ENCODE measurements at places on chromosomes 3 and 15.

GRCh38 chr3:66949898-66950297 is 48.2 kb upstream of the KBTBD8 start:
- no peak for DNase-seq

DNA sequence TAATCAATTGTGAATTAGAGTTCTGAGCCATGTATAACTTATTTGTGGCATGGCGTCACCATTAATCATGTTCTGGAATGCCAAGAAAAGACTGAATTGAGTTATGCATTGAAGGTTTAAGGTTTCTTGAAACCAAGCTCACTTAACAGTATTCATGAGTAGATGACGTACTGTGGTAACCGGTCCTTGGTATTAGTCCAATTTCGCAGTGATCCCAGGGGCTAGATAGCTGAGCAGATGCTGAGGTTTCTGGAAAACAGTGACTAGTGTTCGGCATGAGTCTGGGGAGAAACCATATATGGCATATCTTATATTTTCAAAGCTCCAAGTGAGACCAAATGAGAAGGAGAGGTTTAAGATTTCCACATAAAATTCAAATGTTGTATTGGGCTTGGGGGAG is 218.3 kb upstream of the LYSMD4 start:
- DNase-seq = no peak

GRCh38 chr3:168926426-168926825 is 737.1 kb downstream of the MECOM start:
- no peak for DNase-seq

GRCh38 chr3:186785495-186786018 is 2.2 kb downstream of the EIF4A2 start:
- no peak for DNase-seq

DNA sequence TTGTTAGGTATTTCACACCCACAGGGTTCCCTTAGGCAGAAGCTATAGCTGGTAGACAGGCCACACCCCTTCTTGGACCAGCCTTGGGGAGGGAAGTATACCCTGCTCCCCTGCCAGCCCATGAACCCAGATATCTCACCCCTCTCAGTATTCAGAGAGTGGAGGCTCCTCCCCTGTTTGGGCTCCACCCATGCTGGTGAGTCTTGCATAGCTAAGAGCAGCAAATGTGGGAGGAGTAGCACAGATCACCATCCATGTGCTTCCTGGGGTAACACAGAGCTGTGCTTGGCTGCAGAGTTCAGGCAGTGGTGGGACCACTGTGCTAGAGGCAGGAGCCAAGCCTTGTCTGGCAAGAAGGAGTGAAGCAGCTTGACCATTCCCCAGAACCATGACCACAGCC is 427.2 kb downstream of the ZIC1 start:
- DNase-seq = no peak

GRCh38 chr3:38117748-38118420 is 19.0 kb downstream of the ACAA1 start:
- DNase-seq = no peak

DNA sequence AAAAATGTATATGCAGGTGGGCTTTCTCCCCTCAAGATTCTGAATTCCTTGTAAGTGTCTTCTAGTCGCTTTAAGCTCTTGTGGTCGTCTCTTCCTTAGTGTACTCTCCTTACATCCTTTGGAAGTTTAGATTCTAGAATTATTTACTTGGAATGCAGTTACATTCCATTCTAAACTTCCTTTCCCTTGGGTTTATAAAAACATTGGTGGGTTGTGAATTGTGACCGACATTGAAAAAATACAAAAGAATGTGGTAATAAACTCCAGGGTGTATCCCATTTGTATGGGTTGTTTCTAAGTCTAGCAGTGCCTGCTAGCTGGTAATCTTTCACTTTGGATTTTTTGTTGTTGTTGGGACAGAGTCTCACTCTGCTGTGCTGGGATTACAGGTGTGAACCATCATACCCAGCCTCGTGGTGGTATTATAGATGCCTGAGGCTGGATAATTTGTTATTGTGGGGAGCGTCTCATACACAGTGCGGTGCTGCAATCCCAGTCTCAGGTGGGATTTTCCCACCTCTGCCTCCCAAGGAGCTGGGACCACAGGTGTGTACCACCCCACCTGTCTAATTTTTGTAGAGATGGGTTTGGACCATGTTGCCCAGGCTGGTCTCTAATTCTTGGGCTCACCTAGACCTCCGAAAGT is 9.1 kb downstream of the CHD2 start:
- DNase-seq = no peak

- DNase-seq = no peak
Measured at GRCh38 chr3:72087420-72087819, 302.5 kb upstream of the PROK2 start.

DNA sequence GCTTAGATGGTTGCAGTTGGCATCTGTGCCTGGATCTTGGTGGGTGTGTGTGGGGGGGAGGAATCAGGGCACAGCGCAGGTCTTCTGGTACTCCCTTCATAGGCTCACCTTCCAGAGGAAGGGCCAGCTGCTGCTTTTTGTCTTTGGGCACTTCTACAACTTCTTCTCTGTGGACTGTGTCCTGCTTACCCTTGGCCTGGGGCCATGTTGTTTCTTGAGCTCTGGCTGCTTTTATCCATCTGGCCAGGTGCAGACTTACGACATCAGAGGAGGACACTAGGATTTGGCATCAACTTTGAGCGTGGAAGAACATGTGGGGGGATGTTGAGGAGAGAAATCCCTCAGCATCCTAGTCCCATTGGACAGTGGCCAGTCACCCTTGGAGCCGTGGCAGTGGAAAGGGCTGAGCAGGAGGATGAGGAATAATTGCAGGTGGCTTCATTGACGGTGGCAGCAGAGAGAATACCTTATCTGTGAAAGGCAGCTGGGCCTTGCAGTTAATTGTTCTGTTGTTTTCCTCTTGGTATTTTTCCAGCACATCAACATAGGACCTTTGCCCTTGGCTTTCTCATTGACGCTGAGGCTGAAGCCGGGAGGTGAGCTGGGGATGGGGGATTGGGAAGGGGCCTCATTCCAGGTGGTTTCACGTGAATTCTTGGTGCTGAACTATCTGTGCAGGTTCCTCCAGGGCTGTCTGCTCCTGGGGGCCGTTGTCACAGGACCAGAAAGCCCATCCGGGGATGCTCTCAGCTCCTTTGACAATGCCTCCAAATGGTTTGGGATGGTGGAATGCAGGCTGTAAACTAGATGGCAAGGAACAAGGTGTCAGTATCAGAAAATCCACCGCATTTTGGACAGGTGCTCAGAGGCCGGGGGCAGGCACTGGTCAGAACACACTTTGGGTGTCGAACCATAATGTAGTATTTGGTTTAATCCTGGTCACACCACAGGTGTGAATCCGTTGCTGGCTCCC is 9.7 kb downstream of the EPHB1 start:
- DNase-seq = no peak

GRCh38 chr3:45033791-45034190 is 7.7 kb downstream of the CLEC3B start:
- no peak for DNase-seq

DNA sequence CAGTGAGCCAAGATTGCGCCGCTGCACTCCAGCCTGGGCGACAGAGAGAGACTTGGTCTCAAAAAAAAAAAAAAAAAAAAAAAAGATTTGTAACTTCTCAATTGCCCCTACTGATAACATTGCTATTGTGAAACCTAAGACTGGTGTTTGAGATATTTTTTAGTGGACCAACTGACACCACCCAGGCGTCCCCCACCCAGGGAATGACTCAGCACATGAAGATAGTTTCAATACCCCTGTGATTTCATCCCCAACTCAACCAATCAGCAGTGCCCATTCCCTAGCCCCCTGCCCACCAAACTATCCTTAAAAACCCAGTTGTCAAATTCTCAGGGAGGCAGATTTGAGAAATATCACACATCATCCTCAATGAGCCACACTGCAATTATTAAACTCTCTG is 76.9 kb downstream of the TTBK2 start:
- DNase-seq = no peak

GRCh38 chr3:85316252-85316651 is 357.5 kb downstream of the CADM2 start:
- no peak for DNase-seq

DNA sequence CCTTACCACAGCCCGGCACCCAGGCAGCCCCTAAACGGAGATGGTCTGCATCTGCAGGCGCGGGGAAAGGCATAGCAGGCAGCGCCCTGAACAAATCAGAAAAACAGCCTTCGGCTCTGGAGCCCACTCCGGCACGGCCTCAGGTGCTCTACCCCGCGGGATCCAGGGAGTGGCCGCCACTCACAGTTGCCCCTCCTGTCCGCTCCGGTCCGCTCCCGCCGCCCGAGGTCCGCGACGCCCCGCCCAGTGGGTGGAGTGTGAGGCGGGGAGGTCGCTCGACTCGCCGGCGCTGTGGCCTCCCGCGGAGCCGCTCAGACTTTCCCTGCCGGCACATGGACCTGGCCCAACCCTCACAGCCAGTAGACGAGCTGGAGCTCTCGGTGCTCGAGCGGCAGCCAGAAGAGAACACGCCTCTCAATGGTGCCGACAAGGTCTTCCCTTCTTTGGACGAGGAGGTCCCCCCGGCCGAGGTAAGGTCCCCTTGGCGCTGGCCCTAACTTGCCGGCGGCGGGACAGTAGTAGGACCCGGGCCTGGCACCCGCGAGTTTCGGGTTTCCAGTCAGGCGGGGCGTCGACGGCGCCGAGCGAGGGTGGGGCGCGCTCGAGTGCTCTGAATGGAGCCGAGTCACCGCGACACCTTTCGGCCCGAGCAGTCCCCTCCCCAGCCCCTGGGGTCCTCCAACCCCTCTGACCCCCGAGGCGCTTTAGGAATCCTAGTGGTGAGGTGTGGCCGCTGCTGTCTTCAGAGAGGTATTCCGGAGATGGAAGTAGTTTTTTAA is at the start of gene C3orf52:
Gene C3orf52, plus strand, starts transcription at position 314 of the 779 bp plus-strand sequence. Its CDS starts 19 bp downstream, at position 333.
- peak; percentile 43 for DNase-seq

GRCh38 chr15:42403389-42403788 is 44.1 kb downstream of the CAPN3 start:
- no peak for DNase-seq

GRCh38 chr3:138809500-138810256 is 25.1 kb downstream of the PIK3CB start:
- no peak for DNase-seq

DNA sequence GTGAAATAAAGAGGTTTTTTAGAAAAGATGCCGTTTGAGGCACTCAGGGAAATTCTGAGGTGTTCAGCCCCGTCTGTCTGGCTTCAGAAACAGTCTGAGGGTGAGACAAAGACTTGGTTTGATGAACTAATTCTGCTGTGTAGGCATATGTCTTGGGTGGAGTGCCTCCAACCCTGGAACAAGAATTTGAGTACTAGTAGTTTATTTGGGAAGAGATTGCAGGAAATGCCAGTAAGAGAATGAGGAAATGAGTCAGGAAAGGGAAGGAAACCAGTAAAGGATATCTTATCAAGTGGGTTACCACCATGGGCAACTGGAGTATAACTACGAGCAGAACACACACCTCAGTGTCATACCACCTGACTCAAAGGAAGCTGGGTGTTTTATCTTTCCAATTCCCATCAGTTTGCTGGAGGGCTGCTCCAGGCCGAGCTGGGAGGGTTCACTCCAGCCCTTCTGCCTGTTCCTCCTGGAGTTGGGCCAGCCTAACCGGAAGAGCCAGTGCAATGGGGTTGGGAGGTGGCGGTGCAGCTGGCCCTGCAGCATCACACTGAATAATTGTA is 75.3 kb downstream of the TGFBR2 start:
- DNase-seq = no peak

DNA sequence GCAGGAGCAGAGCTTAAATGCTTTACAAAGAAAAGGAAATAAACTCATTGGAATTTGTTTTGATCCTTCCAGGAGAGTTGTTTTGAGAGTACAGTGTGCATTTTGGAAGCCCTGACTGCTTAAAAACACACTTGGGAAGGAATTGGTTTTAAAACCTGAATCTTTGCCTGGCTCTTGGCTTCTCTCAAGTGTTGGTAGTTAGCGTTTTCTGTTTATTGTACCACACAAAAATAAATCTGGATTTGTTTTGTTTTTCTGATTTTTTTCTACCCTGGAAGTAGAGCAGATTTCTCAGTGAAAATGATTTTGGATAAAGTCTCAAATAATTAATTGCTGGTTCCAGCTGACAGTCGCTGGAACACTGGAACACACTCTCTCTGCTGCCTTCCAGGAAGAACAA is 90.6 kb downstream of the CHST2 start:
- no peak for DNase-seq
